ENCODE measurements at places on chromosomes 6 and 20.
A peak's percentile ranks its signal among the peaks of the same experiment; 100 is the strongest.

DNA sequence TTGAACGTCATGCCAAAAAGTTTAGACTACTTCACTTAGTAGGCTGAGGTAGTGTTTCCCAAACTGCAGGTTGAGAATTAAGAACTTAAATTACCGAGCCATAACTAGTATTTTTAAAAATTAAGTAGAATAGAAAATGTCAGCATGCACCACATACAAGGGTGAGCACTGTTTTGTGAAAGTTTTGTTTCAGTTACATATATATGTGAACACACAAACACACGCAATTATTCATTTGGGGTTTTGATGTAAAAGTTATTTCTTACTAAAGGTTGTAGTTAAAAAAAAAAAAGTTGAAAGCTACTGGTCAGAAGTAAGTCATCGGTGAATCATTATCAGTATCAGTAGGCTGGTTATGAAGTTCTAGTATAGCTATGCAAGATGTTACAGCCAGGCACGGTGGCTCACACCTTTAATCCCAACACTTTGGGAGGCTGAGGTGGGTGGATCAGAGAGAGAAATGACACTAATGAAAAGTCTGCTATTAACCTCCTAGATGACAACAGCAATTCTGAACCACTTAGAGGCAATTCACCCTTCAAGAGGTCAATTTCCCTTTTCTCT, 24.1 kb downstream of the FASTKD5 start:
- DNase-seq, result no peak

DNA sequence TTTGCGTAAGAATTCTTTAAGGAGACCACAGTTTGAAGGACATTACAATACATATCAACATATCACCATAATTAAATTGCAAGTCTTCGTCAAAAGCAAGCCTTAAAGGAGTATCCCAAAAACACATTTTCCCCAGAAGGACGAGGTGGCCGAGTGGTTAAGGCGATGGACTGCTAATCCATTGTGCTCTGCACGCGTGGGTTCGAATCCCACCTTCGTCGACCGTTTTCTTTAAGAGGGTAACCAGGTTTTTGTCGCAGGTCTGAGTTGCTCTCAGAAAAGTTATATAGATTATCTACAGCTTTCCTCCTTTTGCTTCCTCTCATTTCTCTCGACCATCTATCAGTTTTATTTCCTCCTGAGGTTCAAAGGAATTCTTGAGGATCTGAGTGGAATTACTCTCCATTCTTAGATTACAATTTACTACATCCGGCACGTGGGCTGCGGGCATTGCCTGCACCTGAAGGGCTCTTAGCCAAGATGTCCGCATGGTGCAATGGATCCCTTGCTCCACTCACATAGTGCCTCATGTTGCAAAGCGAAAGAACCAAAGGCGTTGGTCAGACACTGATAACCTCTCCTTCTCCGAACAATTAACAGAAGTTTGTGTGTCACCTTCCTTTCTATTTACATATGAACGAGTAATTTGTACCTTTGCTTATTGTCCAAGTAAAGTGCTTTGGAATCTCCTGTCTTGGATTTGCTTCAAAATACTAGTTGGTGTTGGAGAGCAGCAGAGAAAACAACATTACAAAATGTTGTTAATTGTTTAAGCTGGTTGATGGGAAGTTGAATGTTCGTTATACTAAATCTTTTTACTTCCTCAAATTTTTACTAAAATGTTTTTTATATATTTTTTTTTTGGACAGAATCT, 14.0 kb downstream of the POM121L2 start:
- DNase-seq, result peak; percentile 46

- no peak for DNase-seq
Observed at GRCh38 chr6:167328086-167328485, 3.2 kb downstream of the TTLL2 start.

- no peak for DNase-seq
Observed at GRCh38 chr6:11493974-11494373, 43.6 kb upstream of the TMEM170B start.

GRCh38 chr20:14657266-14658005, 320.0 kb upstream of the FLRT3 start:
- DNase-seq, result no peak

- DNase-seq, result no peak
Observed at GRCh38 chr6:53795702-53796450, 1.1 kb downstream of the LRRC1 start.

DNA sequence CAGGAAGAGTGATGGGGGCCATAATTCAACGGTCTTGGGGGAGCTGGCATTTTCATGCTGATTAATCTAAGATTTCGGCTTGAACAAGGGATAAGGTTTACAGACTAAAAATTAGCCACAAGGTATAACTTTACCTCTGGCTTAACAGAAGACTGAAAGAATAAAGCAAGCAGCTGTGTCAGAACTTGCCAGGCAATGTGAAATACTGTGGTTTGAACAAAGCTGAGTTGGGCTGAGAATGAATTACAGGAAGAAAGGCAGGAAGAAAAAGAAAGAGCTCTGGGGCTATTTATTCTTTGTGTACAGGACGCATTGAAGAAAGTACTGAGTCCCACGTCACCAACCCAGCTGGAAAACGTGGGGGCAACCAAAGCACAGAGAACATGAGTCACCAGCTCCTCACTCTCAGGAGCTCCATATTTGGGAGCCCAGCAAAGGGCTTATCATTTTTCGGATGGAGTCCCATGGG, 121.5 kb upstream of the NEDD9 start:
- peak; percentile 71 for DNase-seq

DNA sequence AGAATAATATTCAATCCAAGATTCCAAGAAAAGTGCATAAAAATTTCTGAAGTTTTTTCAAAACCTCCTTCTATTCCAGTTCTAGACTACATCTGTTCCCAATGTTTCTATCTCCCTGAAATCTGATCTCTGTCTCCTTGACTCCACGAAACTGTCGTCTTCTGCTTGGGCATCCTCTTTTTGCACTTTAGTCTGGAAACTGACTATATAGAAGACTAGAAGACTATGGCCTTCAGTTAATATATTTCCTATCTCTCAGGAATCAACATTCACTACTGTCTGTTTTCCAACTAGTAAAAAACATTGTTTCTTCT, 745.4 kb upstream of the ADGRB3 start:
- peak; percentile 12 for DNase-seq

- DNase-seq, result no peak
Observed at GRCh38 chr6:79676785-79677736, 45.9 kb downstream of the SH3BGRL2 start.

GRCh38 chr6:5083813-5084359, 1.3 kb upstream of the PPP1R3G start:
- no peak for DNase-seq

DNA sequence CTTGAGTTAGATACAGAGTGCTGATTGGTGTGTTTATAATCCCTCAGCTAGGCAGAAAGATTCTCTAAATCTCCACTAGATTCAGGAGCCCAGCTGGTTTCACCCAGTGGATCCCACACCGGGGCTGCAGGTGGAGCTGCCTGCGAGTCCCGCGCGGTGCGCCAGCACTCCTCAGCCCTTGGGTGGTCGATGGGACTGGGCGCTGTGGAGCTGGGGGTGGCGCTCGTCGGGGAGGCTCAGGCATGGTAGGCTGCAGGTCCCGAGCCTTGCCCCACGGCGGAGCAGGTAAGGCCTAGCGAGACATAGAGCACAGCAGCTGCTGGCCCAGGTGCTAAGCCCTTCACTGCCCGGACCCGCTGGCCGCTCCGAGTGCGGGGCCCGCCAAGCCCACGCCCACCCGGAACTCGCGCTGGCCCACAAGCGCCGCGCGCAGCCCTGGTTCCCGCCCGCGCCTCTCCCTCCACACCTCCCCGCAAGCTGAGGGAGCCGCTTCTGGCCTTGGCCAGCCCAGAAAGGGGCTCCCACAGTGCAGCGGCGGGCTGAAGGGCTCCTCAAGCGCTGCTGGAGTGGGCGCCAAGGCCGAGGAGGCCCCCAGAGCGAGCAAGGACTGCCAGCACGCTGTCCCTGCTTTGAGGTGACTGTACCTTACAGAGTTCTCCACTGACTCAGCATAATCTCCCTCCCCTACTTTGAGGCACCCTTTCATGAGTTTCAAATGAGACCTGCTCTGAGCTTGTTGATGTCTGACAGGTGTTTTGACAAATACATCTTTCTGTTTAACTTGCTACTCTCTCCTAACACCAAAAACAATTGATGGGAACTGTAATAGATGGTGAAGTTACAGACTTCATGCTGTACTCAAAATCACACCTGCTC, 3.9 kb upstream of the SSR1 start:
- DNase-seq, result no peak

DNA sequence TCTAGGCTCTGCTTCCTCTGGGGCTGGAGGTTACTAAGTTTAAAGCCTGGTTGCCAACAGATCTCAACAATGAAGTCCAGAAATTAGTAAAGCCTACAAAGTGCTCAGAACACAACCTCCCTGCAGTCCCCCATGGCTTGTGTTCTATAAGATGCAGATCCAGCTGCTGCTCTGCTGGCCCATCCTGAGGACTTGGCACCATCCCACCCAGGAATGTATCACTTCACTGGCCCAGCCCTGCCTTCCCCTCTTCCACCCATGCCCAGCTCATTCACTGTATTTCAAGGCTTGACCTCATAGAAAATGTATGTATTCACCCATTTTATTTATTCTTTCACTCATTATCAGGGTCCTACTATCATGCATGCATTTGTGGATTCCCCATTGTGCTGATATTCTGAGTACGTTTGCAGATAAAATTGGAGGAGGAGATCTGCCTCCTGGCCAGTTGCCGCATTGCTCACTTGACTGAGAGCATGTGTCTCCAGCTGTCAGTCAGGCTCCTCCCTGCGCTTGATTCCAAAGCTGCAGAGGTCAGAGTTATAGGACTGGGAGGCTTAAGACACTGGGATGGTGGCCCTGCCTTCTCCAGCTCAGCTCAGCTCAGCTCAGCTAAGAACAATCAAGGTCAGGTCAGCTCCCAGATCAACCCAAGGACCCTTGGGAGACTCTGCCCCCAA, 104.8 kb downstream of the MAFB start:
- no peak for DNase-seq

DNA sequence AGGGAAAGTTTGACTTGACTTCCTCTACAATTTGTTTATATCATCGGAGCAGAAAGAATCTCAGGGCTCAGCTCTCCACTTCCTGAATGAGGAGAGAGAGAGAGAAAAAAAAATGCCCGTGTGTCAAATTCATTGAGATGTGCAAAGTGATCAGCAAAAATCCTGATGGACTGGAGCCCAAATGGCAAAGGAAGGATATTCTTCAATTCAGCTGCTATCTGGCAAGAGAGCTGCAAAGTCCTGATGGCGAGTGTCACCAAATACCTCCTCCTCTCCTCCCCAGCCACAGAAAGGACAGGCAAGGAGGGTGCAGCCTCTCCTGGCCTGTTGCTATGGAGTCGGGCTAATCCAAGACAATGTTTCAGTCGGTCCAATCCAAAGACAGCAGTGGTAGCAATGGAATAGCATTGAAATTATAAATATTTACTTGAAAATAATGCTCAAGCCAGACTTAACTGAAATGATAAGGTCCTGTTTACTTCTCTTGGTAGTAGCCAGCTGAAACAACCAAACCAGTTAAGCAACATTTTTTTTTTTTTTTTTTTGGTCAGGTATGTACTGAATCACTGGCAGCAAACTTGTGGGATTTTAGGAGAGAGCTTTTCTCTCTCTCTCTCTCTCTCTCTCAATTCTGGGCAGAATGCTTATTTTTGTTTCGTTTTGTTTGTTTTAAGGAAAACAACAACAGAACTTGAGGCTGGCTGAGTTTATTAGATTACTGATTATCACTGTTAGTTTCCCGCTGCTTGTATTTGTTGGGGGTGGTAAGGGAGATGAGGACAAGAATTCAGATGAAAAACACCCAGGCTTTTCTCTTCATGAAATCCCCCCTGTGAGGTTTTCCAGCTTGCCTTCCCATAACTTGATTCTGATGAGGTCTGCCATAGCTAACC, 204.2 kb downstream of the BCAS1 start:
- peak; percentile 52 for DNase-seq

- no peak for DNase-seq
Observed at GRCh38 chr6:108686896-108687295, 126.2 kb downstream of the FOXO3 start.

- peak; percentile 48 for DNase-seq
Observed at GRCh38 chr20:13231031-13231752, 10.1 kb downstream of the ISM1 start.

DNA sequence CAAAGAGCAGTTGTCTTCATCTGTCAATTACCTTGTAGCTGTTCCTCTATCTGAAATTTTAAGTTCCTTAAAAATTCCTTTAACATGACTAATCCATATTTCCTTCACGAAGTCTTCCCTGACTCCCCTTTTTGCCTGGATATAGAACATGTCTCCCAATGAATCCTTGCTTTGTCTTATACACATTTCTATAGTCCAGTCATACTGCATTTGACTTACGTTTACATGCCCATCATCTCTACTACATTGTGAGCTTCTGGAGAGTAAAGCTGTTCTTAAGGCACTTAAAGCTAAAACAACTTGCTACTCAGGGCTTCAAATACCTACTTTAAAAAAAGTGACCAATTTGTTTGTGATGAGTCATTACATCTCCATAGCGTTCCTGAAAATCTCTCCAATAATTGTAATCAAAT, 4.9 kb downstream of the REV3L start:
- DNase-seq, result peak; percentile 57

- DNase-seq, result no peak
Observed at GRCh38 chr6:166599205-166599604, 12.7 kb upstream of the RAMACL start.

DNA sequence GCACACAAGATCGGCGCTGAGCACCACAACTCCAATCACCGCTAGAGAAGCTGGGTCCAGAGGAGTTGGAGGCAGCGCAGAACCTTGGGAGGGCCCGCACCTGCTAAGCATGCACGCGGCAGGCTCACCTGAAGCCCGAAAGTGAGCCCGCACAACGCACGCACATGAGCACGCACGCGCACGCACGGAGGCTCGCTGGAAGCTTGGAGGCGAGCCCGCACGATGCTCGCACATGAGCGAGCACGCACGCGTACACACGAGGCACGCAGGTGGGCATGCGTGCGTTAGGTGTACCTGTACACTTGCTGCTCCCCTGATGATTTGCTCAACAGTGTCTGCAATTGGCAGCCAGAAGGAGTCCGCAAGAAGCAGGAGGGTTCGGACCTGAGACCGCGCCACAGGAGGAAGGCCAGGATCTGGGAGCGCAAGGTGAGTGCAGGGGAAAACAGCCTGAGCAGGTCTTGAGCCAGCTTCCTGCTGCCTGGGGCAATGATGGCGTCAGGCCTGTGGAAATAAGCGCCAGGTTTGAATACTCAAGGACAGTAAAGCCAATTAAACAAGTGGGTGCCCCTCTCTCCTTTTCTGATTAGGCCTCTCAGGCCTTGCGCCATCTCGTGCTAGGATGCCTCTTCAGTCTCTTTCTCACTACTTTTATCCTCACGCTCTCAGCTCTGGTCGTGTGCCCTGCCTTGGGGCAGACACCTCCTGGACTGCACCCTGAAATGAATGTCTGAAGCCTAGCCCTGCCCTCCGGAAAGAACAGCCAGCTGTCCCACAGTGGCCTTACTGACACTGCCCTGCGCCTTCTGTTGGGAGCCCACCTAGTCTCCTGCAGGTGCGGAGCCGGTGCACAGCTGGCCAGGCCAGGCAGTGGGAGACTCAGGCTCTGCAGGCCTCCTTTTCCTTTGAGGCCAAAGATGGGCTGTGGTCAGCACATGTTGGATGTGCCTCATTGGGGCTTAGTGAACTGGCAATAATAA, 340.4 kb downstream of the CDC5L start:
- DNase-seq, result no peak
